Heart left ventricle (tissue), 16 donors: ENCODE measurements at places on chromosomes 2 and 18. TPM values are rescaled to one million over a fixed set of nuclear protein-coding genes. Genes with fewer than 3 reads are reported as not detected.

The POMC gene
- 3.1 TPM for total RNA-seq

The CD302 gene
- total RNA-seq = 9.9 TPM

- no peak for DNase-seq
Measured at GRCh38 chr2:230896346-230897115, 28.5 kb downstream of the GPR55 start.

DNA sequence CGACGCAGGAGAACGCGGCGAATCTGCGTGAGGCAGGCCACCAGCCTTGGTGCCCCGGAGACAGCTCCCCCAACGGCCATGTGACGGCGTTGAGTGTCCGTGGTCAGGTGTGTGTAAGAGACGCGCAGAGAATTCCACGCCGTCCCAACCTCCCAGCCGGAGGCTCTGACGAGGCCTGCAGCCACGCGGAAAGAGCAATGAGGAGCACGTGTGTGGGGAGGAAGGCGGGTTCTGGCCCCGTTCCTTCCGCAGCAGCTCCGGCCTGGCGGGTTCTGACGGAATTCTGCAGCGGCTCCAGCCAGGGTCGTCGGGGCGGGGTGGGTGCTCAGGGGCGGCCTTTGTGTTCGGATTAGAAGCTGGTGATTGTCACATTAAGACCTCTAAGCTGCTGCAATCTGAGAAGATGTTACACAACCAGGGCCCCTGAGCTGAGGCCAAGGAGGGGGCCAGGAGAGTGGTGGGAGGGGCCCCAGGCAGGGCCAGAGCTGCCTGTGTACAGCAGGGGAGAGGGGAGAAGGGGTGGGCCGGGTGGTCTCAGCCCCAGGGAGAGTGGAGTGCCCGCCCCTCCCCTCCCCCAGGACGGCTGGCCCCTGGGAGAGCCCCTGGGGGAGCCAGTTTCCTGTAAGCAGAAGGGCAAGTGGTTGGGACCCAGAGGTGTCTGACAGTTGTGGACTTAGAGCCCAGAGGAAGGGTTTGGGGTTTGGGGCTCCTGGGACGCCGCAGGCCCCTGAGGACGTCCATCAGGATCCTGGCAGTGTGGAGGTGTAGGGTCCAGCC lies 5.1 kb upstream of the GAL3ST2 start:
- DNase-seq = no peak

The DNAJB2 gene
- 61.3 TPM for total RNA-seq

The ACVR1C gene
- 0.16 TPM for total RNA-seq

GRCh38 chr2:191245869-191246531 lies 796 bp downstream of the MYO1B start:
- peak; percentile 86 for DNase-seq
